ENCODE measurements at places on chromosomes 3 and 15. TPM values are rescaled to one million over a fixed set of nuclear protein-coding genes. Genes with fewer than 3 reads are reported as not detected.

Gene GATA2
- total RNA-seq: not detected

Gene LHFPL4
- total RNA-seq: under 0.01 TPM

Gene SCN11A
- not detected for total RNA-seq

Gene CCDC80
- total RNA-seq: 87.8 TPM

Gene GP5
- under 0.01 TPM for total RNA-seq

Data from subcutaneous preadipocyte (primary cell).